Hepatocyte (in vitro differentiated cells): ENCODE measurements at places on chromosomes 2 and 18.

GRCh38 chr2:44126106-44126797 is 42.4 kb upstream of the PPM1B start:
- H3K27ac ChIP-seq = no peak overlapping the region
- no peaks in the 10 kb centered on the region for H3K27me3 ChIP-seq
- H3K4me1 ChIP-seq = no peaks in the 10 kb centered on the region
- peak; percentile 53 for DNase-seq
- H3K4me3 ChIP-seq = no peak overlapping the region

GRCh38 chr18:26656944-26657536 is 108.7 kb upstream of the KCTD1 start:
- H3K36me3 ChIP-seq = no peaks in the 10 kb centered on the region
- peaks cover 11% of the 10 kb centered on the region for H3K4me1 ChIP-seq
- peaks cover 49% of the 10 kb centered on the region for H3K27me3 ChIP-seq
- peak overlapping the region; percentile 35 for H3K4me3 ChIP-seq

DNA sequence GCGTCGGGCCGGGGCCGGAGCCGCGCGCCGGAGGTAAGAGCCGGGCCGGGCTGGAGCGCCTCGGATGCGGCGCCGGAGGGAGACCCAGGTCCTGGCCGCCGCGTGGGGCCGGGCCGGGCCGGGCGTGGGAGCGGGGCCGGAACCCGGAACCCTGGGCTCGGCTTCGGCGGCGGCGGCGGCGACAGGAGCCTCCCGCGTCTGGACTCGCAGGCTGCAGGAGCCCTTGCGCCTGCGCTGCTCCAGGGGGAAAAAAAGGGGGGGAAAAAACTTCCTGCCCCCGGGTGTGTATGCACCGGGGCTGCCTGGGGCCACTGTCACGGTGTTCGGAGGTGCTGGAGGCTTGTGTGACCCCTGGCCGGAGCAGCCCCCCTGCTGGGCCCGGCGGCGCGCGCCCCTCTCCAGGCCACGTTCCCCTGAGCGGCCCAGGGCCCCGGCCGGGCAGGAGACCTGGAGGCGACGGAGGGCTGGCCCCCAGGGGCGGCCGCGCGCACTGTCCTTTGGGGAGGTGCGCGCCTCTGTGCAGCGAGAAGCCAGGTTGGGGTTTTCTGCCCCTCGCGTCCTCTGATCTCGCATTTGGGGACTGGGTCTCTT is 864 bp downstream of the KLHL29 start:
- H3K4me1 ChIP-seq = peaks cover 9% of the 10 kb centered on the region
- peak overlapping the region; percentile 79 for H3K4me3 ChIP-seq
- H3K36me3 ChIP-seq = no peaks in the 10 kb centered on the region
- H3K27ac ChIP-seq = no peak overlapping the region
- DNase-seq = peak; percentile 44

- no peak for DNase-seq
- no peaks in the 10 kb centered on the region for H3K4me1 ChIP-seq
- no peak overlapping the region for H3K4me3 ChIP-seq
- no peaks in the 10 kb centered on the region for H3K27me3 ChIP-seq
- no peaks in the 10 kb centered on the region for H3K36me3 ChIP-seq
Observed at GRCh38 chr2:134950886-134951285, 32.3 kb downstream of the CCNT2 start.

DNA sequence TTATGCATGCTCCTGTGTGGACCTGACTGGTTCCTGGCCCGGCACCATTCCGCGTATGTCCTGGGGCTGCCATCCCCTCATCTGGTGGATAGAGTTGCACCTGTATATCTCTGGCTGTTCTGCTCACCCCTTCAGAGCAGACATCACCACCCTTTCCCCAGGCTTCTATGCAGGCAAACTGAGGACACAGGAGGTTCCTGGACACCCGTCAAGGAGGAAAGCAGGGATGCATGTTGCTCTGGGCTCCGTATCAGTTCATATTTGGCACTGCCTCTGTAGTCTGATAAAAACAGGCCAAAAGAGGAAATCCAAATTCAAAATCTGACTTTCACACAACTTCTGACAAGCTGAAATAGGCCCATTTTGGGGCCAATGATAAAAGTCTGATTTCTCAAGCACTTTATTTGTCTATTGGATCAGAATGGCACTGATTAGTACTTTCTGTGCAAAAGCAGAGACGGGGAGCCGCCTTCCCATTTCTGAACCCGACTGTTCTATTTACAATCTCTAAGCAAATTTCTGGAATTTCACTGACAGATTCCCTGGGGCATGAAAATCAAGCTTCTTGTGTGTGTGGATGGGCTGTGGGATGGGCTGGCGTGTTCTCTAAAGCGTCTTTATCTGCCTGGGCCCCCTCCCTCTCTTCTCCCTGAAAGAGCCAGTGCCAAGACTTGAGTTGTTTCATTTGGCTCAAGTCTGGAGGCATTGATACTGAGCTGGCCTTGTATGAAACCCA is 96.9 kb downstream of the SETBP1 start:
- no peak for DNase-seq
- H3K27ac ChIP-seq = no peak overlapping the region
- no peaks in the 10 kb centered on the region for H3K36me3 ChIP-seq
- peaks cover 57% of the 10 kb centered on the region for H3K4me1 ChIP-seq
- no peaks in the 10 kb centered on the region for H3K27me3 ChIP-seq

GRCh38 chr2:227383686-227384085 is 4.1 kb downstream of the SCYGR1 start:
- H3K4me1 ChIP-seq = peaks cover 16% of the 10 kb centered on the region
- no peak for DNase-seq
- H3K36me3 ChIP-seq = no peaks in the 10 kb centered on the region
- no peak overlapping the region for H3K27ac ChIP-seq

- no peaks in the 10 kb centered on the region for H3K36me3 ChIP-seq
- no peaks in the 10 kb centered on the region for H3K27me3 ChIP-seq
- H3K4me1 ChIP-seq = peaks cover 12% of the 10 kb centered on the region
- H3K4me3 ChIP-seq = no peak overlapping the region
- no peak for DNase-seq
Observed at GRCh38 chr2:16526193-16526592, 139.4 kb downstream of the CYRIA start.

GRCh38 chr2:68195096-68195495 is 37.4 kb downstream of the PNO1 start:
- DNase-seq = no peak
- H3K27ac ChIP-seq = no peak overlapping the region
- no peaks in the 10 kb centered on the region for H3K36me3 ChIP-seq
- H3K4me1 ChIP-seq = no peaks in the 10 kb centered on the region

- peak; percentile 58 for DNase-seq
- no peaks in the 10 kb centered on the region for H3K36me3 ChIP-seq
- H3K27me3 ChIP-seq = no peaks in the 10 kb centered on the region
- no peaks in the 10 kb centered on the region for H3K4me1 ChIP-seq
- H3K27ac ChIP-seq = no peak overlapping the region
Observed at GRCh38 chr18:74116633-74117554, 30.7 kb downstream of the FBXO15 start.

- no peak for DNase-seq
- H3K36me3 ChIP-seq = no peaks in the 10 kb centered on the region
- H3K27me3 ChIP-seq = no peaks in the 10 kb centered on the region
Observed at GRCh38 chr2:109304731-109305470, 175.9 kb downstream of the SH3RF3 start.

DNA sequence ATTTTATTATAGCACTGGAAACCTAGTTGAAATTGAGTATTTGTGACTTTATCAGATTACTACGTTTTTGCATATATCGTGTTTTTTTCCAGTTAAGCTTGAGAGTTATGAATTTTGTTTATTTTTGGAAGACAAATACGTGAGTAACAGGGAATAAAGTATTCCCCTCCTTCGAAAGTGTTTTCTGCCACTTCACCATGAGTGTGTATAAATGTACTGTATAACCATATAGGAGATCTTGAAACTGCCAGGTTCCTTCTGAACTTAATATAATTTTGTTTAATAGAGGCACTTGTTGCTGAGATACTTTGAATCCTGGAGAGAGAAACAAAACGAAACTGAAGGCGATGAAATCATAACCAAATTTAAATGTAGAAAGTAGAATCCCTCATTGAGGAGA is 1004.4 kb upstream of the ZEB2 start:
- DNase-seq = no peak
- H3K4me1 ChIP-seq = no peaks in the 10 kb centered on the region
- no peak overlapping the region for H3K27ac ChIP-seq
- no peaks in the 10 kb centered on the region for H3K27me3 ChIP-seq

DNA sequence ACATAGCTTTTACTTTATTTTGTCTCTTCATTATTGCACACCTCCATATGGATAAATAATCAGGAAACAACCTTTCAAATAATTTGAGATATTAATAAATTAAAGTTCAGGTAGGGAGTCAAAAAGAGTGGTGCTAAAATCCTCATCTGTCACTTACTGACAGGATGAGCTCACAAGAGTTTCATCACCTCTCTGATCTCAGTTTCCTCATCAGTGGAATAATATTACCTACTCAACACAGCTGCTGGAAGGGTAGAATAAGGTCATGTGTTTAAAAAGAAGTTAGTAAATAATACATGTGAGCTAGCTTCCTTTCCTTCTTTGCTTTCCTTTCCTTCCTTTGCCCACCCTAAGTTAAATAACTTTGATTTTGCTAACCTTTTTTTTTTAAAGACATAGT is 61.9 kb downstream of the RDH14 start:
- no peaks in the 10 kb centered on the region for H3K27me3 ChIP-seq
- no peaks in the 10 kb centered on the region for H3K36me3 ChIP-seq
- DNase-seq = no peak
- no peak overlapping the region for H3K27ac ChIP-seq
- H3K4me3 ChIP-seq = no peak overlapping the region

- DNase-seq = no peak
- H3K4me1 ChIP-seq = no peaks in the 10 kb centered on the region
- H3K4me3 ChIP-seq = no peak overlapping the region
- peaks cover 4% of the 10 kb centered on the region for H3K27me3 ChIP-seq
Observed at GRCh38 chr2:122323927-122324326, 568.5 kb downstream of the TSN start.
